ENCODE measurements at places on chromosomes 1 and 21.
A peak's percentile ranks its signal among the peaks of the same experiment; 100 is the strongest.

- no peak for DNase-seq
Observed at GRCh38 chr1:65112811-65113210, 35.2 kb upstream of the AK4 start.

DNA sequence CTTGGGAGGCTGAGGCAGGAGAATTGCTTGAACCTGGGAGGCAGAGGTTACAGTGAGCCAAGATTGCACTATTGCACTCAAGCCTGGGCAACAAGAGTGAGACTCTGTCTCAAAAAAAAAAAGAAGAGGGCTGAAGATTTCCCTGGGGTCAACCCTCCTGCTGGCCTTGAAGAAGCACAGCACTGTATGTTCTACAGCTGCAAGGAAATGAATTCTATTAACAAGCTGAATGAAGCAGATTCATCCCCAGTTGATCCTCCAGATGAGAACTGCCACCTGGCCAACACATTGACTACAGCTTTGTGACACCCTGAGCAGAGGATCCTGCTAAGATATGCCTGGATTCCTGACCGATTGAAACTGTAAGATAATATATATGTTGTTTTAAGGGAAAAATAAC lies 129.5 kb downstream of the ADSS2 start:
- DNase-seq, result no peak

DNA sequence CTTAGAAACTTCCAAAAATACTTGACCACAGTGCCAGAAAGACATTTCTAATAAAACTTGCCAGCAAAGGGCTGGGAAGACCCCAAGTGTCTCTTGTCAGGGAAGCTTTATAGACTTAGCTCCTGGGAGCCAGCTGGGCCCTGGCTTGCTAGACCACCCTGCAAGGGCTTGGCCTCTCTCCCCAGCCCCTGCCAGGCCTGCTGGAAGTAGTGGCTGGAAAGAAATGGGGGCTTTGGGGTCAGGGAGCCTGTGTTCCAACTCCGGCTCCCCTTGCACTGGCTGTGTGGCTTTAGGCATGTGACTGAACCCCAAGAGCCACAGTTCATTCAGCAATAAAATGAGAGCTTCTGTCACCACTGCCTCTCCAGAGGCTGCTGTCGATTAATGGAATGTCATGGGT lies 31.1 kb downstream of the H3-3A start:
- DNase-seq, result no peak

GRCh38 chr1:243508303-243508713 lies 252.5 kb downstream of the SDCCAG8 start:
- DNase-seq, result no peak

- DNase-seq, result no peak
Observed at GRCh38 chr21:45443595-45444181, 38.7 kb downstream of the COL18A1 start.

- DNase-seq, result no peak
Observed at GRCh38 chr21:35139382-35139715, 90.2 kb upstream of the RUNX1 start.

GRCh38 chr1:169360415-169360814 lies 7.2 kb downstream of the NME7 start:
- peak; percentile 28 for DNase-seq

GRCh38 chr1:62285984-62286785 lies 33.0 kb downstream of the KANK4 start:
- no peak for DNase-seq

DNA sequence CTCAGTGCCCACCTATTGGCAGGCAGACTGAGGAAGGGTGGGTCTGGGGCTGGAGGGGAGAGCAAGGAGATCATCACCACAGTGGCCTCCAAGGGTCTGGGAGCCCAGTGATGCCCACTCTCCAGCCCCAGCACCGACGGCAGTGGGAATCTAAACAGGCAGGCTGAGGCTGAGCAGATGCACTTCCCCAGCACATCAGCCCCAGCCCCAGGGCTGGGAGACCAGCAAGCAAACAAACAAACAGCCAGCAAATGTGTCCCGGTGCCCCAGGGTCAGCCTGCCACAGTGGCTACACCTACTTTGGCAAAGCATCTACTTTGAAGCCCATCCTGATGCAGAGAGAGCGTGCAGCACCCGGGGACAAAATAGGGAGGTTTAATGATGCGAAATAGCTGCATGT lies 216.3 kb upstream of the ZC3H12A start:
- no peak for DNase-seq

DNA sequence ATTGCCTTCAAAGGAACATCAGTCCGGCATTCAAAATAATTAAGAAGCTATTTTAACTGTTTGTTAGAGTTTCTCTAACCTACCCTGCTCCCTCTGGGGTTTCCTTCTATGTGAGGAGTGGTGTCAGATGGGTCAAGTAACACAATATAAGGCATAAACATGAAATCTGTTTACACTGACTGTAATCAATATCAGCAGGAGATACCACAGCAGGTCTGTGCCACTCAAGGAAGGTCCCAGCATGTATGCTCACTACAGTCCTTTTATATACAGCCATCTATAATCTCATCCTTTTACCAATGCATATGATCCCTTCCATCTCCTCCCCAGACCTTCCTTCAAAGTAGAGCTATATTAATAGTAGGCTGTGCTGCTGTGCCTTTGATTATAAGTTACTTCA lies 25.4 kb downstream of the EEIG2 start:
- DNase-seq, result no peak

- peak; percentile 84 for DNase-seq
Observed at GRCh38 chr1:113684153-113684541, 75.1 kb downstream of the PHTF1 start.

GRCh38 chr1:113874012-113874879 lies 2.7 kb upstream of the PTPN22 start:
- no peak for DNase-seq

GRCh38 chr1:197954718-197955418 lies 37.7 kb downstream of the LHX9 start:
- no peak for DNase-seq

DNA sequence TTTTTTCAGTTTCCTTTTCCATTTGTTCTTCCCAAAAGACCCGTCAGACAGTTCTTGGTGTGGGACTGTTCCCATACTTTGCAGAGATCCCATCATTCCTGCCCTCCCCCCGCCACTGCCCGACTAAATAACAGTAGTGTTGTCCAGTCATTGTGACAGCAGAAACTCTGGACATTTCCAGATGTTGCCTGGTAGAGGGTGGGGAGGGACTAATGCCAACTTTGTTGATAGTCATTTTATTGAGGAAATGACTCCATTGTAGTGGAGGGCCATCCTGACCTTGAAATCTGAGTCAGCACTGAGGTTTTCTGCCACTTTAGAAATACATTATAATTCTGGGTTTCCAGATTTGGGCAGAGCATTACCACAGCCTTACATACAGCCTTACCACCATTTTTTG lies 85.4 kb downstream of the CEP350 start:
- DNase-seq, result no peak

- DNase-seq, result no peak
Observed at GRCh38 chr1:226438007-226438406, 30.1 kb upstream of the PARP1 start.

DNA sequence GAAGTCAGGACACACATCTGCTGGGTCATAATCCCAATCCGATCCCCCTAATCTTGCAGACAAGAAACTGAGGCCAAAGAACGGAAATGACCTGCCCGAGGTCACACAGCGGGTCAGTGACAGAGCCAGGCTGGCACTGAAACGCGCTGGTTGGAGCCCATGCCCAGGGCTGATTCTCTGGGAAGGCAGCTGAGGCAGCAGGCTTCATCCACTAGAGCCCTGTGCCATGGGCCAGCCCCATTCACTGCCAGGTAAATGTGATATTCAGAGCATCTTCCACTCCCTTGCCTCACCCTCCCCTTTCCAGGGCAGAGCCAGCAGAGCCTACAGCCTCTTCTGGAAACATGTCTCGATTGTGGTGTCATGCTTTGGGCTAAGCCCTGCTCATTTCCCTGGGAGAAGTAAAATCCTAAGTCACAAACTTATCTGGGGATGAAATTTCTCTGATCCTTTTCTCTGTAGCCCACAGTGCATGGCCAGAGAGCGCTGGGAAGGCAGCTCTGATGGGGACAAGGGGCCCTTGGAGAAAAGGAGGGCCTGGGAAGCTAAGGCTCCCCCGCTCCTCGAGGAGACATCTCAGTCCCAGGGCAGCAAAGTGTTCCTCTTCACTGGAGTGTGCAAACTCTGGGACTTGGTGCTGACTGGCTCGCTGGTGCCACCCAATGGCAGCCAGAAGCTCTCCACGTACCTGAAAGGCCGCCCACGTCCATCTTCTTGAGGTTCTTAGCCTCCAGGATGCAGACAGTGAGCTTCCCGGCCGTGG lies 110.4 kb downstream of the SYT2 start:
- DNase-seq, result peak; percentile 80

GRCh38 chr1:232012773-232013386 lies 386.3 kb downstream of the DISC1 start:
- peak; percentile 85 for DNase-seq

GRCh38 chr1:187226396-187226795 lies 397.6 kb downstream of the PLA2G4A start:
- DNase-seq, result no peak

- no peak for DNase-seq
Observed at GRCh38 chr1:22754106-22754768, 43.6 kb downstream of the EPHB2 start.

- no peak for DNase-seq
Observed at GRCh38 chr1:226525750-226526149, 22.8 kb upstream of the STUM start.

- DNase-seq, result no peak
Observed at GRCh38 chr1:53331446-53332185, 3.7 kb upstream of the LRP8 start.

DNA sequence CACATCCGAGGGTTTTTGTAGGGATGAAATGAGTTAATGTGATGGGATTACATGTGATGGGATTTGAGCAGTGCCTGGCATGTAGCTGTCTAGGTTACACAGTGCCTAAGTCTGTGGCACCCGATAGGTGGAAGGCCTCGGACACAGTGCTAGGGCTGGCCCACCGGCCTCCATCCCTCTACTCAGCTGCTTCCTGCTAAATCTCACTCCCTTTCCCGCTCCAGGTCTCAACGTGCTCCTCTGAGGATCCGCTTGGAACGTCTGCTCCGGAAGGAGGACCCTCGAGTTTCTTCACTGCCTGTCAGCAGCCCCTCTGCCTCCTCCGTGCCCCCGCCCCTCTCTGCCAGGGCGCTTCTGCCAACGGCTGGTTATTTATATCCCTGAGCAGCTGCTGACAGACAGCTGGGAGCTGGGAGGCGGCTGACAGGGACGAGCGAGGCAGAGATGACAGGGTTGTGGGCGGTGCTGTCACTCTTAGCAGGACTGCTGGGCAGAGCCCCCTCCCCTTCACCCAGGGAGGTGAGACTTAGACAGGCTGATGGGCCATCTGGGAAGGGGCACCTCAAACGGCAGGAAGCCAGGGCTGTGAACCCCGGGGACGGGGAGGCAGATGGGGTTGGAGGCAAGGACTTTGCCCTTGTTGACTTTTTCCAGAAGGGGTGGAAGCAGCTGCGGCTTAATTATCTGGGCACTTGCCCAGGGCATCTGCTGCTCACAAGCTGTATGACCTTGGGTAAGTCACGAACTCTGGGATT lies 26.6 kb upstream of the LRRN2 start:
- DNase-seq, result no peak

- DNase-seq, result peak; percentile 7
Observed at GRCh38 chr1:216186816-216187215, 236.4 kb downstream of the USH2A start.

- DNase-seq, result no peak
Observed at GRCh38 chr1:29811727-29812407, 575.5 kb downstream of the PTPRU start.

DNA sequence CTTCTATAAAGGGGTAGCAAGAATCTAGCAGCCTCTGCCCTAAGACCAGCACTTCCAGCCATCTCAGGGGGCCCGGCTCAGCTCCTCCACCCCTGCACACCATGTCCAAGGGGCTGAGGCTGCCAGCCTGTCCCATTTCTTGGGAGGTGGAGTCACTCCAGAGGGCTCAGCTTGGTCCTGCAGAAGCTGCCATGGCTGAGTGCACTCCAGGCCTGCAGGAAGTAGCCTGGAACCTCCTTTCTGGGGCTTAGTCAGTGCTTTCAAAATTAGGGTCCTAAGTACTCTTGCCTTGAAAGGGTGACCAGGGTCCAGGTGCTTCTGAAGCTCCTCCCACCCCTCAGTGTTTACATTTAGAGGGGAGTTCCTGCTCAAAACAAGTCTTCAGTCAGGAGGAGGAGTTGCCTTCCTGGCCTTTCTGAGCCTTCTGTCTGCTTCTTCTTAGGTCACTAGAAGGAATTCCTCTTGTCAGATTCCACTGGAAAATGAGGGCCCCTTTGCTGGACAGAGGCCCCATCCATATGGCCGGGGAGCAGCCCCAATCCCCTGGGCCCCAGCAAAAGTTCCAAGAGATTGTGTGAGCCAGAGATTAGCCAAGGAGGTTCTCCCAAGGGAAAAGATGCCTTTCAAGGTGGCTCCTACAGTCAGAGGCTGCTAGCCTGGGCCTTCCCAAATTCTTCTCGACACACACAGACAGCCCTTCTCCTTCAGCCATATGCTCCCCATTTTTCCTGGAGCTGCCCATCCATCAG lies 128.1 kb upstream of the VAMP3 start:
- DNase-seq, result peak; percentile 83

GRCh38 chr1:234918961-234919761 lies 209.5 kb downstream of the TOMM20 start:
- DNase-seq, result peak; percentile 63

- no peak for DNase-seq
Observed at GRCh38 chr21:40638466-40639251, 208.3 kb downstream of the DSCAM start.

GRCh38 chr1:201619513-201619912 lies 80.6 kb downstream of the NAV1 start:
- no peak for DNase-seq

GRCh38 chr21:44382536-44382935 lies 29.1 kb downstream of the TRPM2 start:
- DNase-seq, result no peak

DNA sequence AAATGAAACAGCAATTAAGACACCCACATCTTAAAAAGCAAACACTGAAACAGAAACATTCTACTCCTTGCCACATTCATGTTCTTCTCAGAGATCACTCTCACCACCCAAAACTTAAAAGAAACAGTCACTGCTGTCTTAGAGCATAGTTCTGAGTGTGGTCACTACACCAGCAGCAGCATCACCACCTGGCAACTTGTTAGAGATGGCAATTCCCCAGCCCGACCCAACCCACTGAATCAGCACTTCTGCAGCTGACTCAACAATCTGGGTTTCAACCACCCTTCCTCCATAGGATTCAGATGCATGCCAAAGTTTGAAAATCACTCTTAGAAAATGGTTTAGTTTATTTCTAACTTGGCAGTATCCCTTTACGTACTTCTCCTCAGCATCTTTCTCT lies 126.1 kb downstream of the CDC42BPA start:
- peak; percentile 48 for DNase-seq

GRCh38 chr1:17466359-17466758 lies 26.9 kb upstream of the RCC2 start:
- DNase-seq, result no peak

GRCh38 chr1:56414728-56415224 lies 164.6 kb downstream of the PLPP3 start:
- DNase-seq, result no peak

DNA sequence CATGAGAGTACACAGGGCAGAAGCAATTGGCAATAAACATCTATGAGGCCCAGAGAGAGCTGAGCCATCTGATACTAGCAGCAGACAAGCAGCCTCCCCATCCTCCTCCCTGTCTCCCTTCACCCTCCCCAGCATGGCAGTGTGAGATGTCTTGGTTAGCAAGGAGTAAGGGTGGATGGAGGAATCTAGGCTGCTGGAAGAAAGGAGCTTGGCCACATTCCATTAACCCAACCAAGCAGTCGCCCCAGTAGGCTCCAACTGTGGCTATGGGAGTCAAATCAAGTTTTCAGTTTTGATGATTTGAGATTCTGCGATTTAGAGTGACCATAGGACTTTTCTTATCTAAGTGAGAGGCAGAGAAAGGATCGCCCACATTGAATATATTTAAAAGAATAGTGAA lies 12.9 kb upstream of the RUNX1 start:
- DNase-seq, result no peak

Measured in umbilical cord (tissue), 2 donors.